CD8-positive, alpha-beta memory T cell (primary cell): ENCODE measurements at places on chromosomes 11 and 22. TPM values are rescaled to one million over a fixed set of nuclear protein-coding genes. Genes with fewer than 3 reads are reported as not detected.

GRCh38 chr11:42840860-42841259 lies 470.9 kb upstream of the API5 start:
- no peaks in the 10 kb centered on the region for H3K36me3 ChIP-seq
- no peaks in the 10 kb centered on the region for H3K4me1 ChIP-seq
- H3K27me3 ChIP-seq: no peaks in the 10 kb centered on the region
- H3K27ac ChIP-seq: no peak overlapping the region
- DNase-seq: no peak
- no peak overlapping the region for H3K4me3 ChIP-seq

DNA sequence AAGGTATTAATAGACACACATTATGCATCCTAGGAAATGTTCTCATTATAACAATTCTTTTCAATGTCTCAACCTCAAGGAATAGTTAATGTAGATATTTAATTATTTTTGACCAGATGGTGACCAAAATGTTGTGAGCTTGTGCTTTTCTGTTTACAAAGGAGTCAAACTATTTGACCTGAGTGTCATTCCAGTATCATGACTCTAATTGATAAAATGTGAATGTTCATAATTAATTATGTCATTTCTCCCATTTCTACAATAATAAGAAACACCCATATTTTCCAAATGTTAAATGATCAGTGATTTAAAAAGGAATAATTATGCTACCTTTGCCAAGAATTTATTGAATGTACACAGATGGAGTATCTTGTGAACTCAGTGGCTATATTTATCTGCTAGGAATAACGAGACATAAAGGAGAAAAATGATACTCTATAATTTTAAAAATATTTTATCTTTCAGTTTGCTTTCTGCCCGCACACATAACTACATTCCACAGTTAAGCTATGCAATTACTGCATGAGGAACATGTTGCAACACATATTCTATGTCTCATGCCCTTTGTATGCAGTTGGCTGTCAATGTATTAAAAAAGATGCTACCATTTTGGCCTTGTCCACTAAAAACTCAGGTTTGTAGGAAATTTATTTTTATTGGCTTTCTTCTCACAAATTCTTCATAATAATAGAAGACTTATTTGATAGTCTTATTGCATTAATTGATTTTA lies 376.7 kb upstream of the CCDC179 start:
- no peaks in the 10 kb centered on the region for H3K4me1 ChIP-seq
- no peak overlapping the region for H3K4me3 ChIP-seq
- H3K36me3 ChIP-seq: no peaks in the 10 kb centered on the region
- no peaks in the 10 kb centered on the region for H3K27me3 ChIP-seq
- no peak overlapping the region for H3K27ac ChIP-seq
- no peak for DNase-seq

DNA sequence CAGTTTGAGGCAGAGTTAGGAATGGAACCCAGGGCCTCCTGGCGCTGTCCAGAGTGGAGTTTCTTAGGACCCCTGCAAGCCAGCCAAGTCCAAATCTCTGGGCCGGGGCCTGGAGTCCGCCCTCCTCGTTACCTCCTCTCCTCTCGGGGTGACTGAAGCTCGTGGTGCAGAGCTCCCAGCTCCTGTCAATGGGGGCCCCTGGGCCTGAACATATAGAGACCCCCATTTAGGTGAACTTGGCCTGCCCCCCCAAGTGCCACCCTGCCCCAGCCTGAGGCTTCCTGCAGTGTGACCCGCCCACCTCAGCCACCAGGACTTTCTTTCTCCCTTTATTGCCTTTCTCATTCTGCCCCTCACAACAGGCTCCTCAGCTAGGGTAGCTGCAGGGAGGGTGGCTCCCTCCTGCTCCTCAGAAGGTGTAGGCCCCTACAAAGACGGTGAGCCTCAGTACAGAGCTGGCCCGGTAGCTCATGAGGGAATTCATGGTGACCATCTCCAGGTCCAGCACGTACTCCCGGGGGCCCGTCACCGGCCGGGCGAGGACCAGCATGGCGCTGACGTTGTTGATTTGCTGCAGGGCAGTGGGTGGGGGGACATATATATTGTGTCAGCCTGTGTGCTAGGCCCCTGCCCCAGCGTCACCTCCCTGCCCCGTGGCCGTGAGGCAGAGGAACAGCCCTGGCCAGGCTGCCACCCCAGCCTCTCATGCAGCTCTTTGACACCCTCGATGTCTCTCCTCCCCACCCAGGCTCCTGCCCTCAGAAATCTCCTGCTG lies 5.9 kb downstream of the EFEMP2 start:
- H3K4me1 ChIP-seq: peaks cover 21% of the 10 kb centered on the region
- no peak overlapping the region for H3K27ac ChIP-seq
- no peaks in the 10 kb centered on the region for H3K27me3 ChIP-seq
- H3K36me3 ChIP-seq: peaks cover 37% of the 10 kb centered on the region
- no peak overlapping the region for H3K4me3 ChIP-seq

GRCh38 chr11:21179770-21180169 lies 510.4 kb downstream of the NELL1 start:
- H3K4me3 ChIP-seq: no peak overlapping the region
- no peak overlapping the region for H3K27ac ChIP-seq
- no peaks in the 10 kb centered on the region for H3K36me3 ChIP-seq
- DNase-seq: no peak
- no peaks in the 10 kb centered on the region for H3K4me1 ChIP-seq

DNA sequence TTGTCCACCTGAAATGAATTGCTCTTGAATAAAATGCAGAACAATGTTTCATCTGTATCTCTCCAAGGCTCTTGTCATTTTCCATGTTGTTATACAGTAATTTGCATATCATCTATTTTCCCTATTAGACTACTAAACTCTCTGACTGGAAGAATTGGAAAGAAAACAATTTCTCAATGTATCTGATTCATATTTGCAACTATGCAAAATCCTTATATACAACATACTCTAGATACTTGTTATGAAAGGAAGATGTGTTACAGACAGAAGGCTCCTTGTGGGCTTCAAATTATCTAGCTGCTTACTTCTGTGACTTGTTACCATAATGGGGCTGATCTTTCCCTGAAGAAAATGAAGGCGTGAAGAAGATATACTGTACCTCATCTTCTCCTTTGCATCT lies 9.6 kb upstream of the SERGEF start:
- H3K4me3 ChIP-seq: no peak overlapping the region
- H3K4me1 ChIP-seq: no peaks in the 10 kb centered on the region
- H3K27me3 ChIP-seq: no peaks in the 10 kb centered on the region
- H3K36me3 ChIP-seq: no peaks in the 10 kb centered on the region
- no peak for DNase-seq
- no peak overlapping the region for H3K27ac ChIP-seq

- no peak for DNase-seq
- no peak overlapping the region for H3K27ac ChIP-seq
- H3K4me3 ChIP-seq: no peak overlapping the region
- no peaks in the 10 kb centered on the region for H3K27me3 ChIP-seq
- no peaks in the 10 kb centered on the region for H3K4me1 ChIP-seq
Measured at GRCh38 chr11:42234451-42234951, 775.0 kb upstream of the LRRC4C start.

DNA sequence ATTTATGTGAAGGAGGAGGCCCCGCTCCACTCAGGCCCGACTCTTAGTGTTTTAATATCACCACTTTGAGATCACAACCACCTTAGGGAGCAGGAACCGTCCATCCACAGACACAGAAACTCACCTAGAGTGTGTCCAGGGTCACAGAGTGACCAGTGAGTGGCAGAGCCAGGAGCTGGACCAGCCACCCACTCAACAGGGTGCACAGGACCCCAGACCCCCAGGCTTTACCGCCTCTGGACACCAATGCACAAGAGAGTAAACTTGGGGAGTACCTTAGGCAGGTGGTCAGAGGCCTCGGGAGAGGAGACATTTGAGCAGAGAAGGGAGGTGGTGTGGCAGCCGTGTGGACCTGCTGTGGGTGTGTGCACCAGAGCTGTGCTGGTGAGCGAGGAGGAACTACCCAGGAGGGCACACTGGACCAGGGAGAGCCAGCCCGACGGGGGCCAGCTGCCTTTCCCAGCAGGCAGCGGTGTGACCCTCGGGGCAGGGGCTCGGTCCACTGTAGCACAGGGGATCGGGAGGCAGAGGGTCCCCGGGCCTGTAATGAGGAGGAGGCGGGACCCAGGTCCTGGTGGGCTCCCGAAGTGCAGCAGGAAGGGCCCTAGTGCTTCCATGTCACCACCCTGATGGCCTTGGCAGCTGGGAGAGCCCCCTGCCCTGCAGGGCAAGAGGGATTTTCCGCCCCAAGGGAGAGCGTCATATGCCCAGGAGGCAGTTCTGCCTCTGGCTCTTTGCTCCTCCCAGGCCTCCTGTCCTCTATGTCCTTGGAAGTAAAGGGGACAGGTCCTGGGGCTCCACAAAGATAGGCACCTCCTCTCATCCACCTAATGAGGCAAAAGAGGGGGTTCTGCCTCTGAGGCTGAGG lies 7.5 kb upstream of the NLRP6 start:
- no peak overlapping the region for H3K27ac ChIP-seq
- H3K4me1 ChIP-seq: peaks cover 22% of the 10 kb centered on the region
- H3K27me3 ChIP-seq: no peaks in the 10 kb centered on the region

- no peaks in the 10 kb centered on the region for H3K4me1 ChIP-seq
- no peaks in the 10 kb centered on the region for H3K27me3 ChIP-seq
- DNase-seq: no peak
- no peak overlapping the region for H3K4me3 ChIP-seq
- H3K27ac ChIP-seq: no peak overlapping the region
Measured at GRCh38 chr11:131954146-131954545, 583.7 kb downstream of the NTM start.

GRCh38 chr22:38513063-38513462 lies 7.0 kb upstream of the DDX17 start:
- no peaks in the 10 kb centered on the region for H3K27me3 ChIP-seq
- peak; percentile 61 for DNase-seq
- no peak overlapping the region for H3K4me3 ChIP-seq

DNA sequence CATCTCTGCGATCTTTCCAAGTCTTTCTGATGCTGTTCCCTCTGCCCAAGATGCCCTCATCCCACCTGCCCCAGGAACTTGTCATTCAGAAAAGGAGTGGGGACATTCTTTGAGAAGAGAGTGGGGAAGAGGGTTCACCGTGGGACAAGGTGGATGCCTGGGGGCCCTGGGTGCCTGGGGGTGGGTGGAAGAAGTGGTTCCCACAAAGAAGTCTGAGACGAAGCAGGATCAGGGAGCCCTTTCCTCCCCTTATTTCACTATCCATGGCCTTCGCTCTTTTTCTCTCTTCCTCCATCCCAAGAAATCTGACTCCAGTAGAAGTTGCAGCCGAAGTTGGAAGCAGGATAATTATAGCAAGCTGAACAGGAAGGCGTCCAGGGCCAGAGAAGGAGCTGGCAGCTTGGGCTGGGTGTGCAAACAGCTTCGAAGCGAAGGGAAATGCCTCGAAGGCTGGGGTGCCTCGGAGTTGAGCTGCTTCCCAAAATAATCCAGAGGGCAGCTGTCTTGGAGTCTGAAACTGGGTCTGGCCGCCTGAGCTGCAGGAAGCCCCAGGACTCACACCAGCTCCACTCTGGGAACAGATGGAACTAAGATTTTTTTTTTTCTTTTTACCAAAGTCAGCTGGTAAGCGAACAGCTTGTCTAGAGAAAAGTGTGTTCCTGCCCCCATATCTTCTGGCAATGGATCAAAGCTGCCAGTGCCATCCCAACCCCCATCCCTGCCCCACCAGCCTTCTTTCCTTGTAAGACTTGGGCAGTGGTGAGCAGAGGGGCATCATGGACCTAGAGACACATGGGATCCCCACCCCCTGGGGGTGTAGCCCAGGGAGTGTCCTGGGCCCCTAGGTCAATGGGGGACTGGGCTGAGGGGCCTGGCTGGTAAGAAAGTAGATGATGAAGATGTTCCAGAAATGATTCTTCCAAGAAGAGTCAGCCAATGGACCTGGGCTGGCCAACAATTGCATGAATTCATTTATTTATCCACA lies 31.5 kb downstream of the PARVG start:
- no peaks in the 10 kb centered on the region for H3K4me1 ChIP-seq
- no peak overlapping the region for H3K4me3 ChIP-seq
- no peak overlapping the region for H3K27ac ChIP-seq
- no peaks in the 10 kb centered on the region for H3K36me3 ChIP-seq

GRCh38 chr11:28759311-28759710 lies 651.1 kb downstream of the METTL15 start:
- H3K27ac ChIP-seq: no peak overlapping the region
- H3K4me1 ChIP-seq: no peaks in the 10 kb centered on the region
- no peak overlapping the region for H3K4me3 ChIP-seq
- no peak for DNase-seq
- no peaks in the 10 kb centered on the region for H3K27me3 ChIP-seq
- H3K36me3 ChIP-seq: no peaks in the 10 kb centered on the region

DNA sequence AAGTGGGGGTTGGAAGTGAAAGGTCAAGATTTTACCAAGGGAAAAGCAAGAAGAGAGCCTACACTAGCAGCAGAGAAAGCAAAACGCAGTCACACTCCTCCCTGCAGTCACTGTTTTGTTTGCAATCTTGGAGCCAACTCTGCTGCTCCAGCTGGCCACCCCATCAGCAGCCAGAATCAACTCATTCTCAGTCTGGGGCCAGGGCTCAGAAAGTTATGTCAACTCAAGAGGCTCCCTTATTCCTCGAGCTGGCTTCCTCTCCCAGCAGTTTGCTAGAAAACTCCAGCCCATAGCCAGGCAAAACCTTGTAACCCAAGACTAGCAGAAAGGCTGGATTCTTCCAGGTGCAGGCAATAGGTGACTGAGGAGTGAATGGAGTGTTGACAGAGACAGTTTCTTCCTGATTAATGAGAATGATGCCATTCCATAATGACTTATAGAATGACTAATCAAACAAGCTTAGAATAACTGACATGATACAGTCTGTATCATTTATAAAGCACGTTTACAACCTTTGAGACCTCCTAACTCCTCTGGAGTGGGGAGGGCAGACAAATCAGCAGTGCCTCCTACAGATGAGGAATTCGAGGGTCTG lies 53.4 kb downstream of the P4HA3 start:
- H3K27me3 ChIP-seq: no peaks in the 10 kb centered on the region
- DNase-seq: no peak
- H3K4me1 ChIP-seq: no peaks in the 10 kb centered on the region
- no peak overlapping the region for H3K27ac ChIP-seq

GRCh38 chr11:2787816-2788167 lies 88.0 kb upstream of the KCNQ1OT1 start:
- no peak overlapping the region for H3K4me3 ChIP-seq
- no peaks in the 10 kb centered on the region for H3K36me3 ChIP-seq
- no peak for DNase-seq
- no peaks in the 10 kb centered on the region for H3K27me3 ChIP-seq

ACR gene
- total RNA-seq: not detected

BIK gene
- total RNA-seq: 4.1 TPM

APOL6 gene
- 27.5 TPM for total RNA-seq

OR51E2 gene
- total RNA-seq: not detected

HPX gene
- total RNA-seq: 0.27 TPM
